ENCODE measurements at places on chromosomes 2 and 18. TPM values are rescaled to one million over a fixed set of nuclear protein-coding genes. Genes with fewer than 3 reads are reported as not detected.

DNA sequence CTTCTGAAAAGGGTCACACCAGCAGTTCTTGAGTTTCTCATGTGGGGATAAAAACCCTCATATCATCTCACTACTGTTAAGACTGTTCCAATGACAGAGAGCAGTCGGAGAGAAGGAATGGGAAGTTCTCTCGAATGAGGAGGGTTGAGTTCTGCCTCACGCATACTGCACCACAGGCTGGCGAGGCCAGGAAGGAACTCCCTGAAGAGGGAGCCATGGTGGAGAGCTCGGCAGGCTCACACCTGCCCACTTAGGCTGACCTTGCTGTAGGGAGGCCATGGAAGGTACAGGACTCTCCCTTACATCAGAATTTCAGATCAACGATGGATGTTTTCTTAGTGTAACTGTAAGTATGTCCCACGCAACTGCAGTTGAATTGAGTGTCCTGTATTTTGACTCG, 64.6 kb downstream of the RALBP1 start:
- no peak for DNase-seq

- no peak for DNase-seq
These were observed 35.9 kb downstream of the CAMKMT start for GRCh38 chr2:44397447-44398175.

GRCh38 chr2:161306919-161307318, 1.3 kb upstream of the PSMD14 start:
- no peak for DNase-seq

GRCh38 chr18:7772951-7773350, 205.8 kb downstream of the PTPRM start:
- no peak for DNase-seq

DNA sequence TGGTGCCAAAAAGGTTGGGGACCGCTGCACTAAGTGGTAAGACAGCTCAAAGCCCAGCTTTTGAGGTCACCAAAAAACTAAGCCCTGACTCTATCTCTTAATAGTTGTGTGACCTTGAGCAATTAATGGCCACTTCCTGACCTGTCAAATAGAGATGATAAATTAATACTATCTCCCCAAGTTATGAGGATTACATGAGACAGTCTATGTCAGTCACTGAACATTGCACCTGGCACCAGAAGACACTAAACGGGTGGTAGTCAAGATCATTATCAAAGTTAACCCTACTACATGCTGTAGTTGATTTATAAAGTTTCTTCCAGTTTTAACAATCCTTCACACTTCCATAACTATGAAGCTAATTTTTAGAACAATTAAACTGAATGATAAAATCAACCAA, 36.5 kb downstream of the STPG4 start:
- DNase-seq, result no peak

DNA sequence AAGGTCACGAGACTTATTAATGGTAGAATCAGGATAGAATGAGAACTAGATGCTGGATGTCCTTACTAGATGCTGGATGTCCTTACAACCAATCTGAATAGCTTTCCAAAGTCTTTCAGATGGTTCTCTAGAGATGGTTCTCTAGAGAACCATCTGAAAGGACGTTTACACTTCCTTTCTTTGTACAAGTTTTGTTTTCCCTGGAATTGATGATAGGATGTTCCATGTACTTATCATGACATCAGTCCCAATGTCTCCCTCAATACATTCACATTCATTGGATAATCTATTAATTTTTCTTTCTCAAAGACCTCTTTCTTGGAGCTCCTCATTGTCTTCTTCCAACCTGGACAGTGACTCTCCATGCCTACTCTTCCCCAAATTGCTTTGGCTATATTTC, 28.2 kb upstream of the RUFY4 start:
- DNase-seq, result no peak

GRCh38 chr18:44988821-44989587, 308.3 kb downstream of the SETBP1 start:
- no peak for DNase-seq

Gene MATN3
- 0.95 TPM for total RNA-seq

Gene HNRNPA3
- total RNA-seq, result 50.7 TPM

Gene CASP8
- total RNA-seq, result 14.0 TPM

Gene CREG2
- total RNA-seq, result 0.81 TPM

Gene ALLC
- not detected for total RNA-seq
